ENCODE measurements at places on chromosomes 5 and 9. TPM values are rescaled to one million over a fixed set of nuclear protein-coding genes. Genes with fewer than 3 reads are reported as not detected.

DNA sequence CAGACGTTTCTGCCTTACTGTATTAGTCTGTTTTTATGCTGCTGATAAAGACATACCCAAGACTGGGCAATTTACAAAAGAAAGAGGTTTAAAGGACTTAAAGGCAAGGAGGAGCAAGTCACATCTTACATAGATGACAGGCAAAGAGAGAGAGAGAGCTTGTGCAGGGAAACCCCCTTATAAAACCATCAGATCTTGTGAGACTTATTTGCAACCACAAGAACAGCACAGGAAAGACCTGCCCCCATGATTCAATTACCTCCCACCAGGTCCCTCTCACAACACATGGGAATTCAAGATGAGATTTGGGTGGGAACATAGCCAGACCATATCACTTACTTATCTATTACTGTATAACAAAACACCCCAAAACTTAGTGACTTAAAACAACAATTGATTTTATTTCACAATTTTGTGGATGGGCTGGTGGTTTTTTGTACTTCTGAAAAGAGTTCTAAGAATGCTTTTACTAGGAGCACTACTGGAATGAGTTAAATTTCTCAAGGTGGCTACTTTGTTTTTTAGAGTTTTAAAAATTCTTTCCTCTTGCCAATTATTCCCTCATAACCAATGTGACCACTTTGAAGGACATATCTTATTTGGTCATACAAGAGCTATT, 10.3 kb downstream of the RUSC2 start:
- DNase-seq, result no peak

GRCh38 chr9:123924727-123925126, 5.2 kb downstream of the DENND1A start:
- no peak for DNase-seq

GRCh38 chr5:29702875-29703274, 1490.6 kb upstream of the CDH6 start:
- no peak for DNase-seq

DNA sequence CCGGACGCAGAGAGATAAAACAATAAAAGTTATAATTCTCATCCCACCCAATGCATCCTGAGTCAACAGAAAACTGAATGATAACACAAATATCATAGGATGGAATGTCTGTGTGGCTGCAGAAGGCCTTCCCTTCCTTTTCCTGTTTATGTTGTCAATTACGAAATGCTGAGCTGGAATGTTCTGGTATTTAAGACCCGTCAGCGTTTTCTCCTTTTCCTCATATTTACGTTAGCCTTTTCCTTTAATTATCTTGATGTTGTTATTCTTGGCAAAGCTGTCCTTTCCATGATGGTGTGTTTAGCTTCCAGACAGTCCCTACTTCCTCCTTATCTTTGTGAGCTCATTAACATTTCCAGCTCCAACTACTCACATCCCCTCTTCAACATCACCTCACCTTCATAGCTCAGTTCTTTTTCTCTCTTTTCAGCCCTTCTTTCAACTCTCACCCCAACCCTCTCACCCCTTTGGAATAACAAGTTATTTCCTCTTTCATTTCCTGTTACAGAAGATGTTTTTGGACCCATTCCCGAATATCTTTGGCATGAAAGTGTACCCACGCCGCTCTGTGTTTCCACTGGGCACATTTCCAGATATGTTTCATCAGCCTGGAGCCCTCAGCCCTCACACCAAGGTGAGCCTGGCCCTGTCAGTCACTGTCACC, 221.6 kb downstream of the NR2F1-AS1 start:
- no peak for DNase-seq

GRCh38 chr9:126336736-126337325, 10.2 kb downstream of the MVB12B start:
- no peak for DNase-seq

The LECT2 gene
- total RNA-seq, result not detected

DNA sequence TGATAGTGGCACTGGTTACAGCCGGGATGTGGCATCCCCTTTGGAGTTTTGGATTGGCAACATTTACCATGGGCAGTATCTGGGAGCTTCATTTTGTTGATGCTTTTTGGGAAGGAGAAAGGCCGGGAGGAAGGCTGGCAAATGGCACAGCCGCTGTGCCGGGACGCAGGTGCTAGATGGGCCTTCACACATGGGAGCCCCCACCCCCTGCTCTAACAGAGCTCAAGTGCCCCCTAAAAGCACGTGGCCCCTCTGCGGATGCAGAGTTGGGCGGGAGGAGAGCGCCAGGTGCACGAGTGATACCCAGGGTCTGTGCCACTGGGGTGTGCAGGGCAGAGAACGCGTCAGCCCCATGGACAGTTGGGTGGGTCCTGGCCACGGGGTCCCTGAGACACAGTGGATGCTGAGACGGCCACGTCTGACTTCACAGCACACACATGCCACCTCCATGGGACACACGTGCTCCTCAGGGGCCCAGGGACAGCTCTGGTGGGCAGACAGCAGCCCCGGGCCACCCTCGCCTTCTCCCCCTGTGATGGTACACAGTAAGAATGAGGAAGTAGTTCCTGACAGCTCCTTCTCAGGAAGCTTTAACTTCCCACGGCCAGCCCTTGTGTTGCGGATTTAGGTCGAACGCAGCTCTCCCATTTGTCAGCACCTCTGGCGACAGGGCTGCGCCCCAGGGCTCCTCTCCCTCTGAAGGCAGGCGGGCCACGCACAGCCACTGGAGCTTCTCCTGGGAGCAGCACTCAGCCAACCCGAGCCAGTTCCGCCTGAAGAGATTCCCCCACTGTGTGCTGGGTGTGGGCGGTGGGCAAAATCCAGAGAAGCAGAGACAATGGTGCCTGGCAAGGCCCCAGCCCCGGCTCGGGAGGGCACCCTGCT, 10.8 kb downstream of the SLC9A3 start:
- no peak for DNase-seq

The CLTA gene
- total RNA-seq, result 222 TPM

The CMYA5 gene
- total RNA-seq, result 1.2 TPM

The ECSCR gene
- 51.6 TPM for total RNA-seq

- DNase-seq, result no peak
Measured at GRCh38 chr9:123487944-123488548, 132.0 kb downstream of the CRB2 start.

The DCAF10 gene
- total RNA-seq, result 23.5 TPM

The GRM6 gene
- total RNA-seq, result not detected

GRCh38 chr5:171821286-171821685, 35.7 kb downstream of the SMIM23 start:
- no peak for DNase-seq

The GADD45G gene
- 4.6 TPM for total RNA-seq

- DNase-seq, result no peak
Measured at GRCh38 chr5:149297340-149298025, 25.8 kb downstream of the AFAP1L1 start.

GRCh38 chr9:75378036-75378435, 289.7 kb downstream of the OSTF1 start:
- DNase-seq, result no peak

The FIBCD1 gene
- not detected for total RNA-seq

GRCh38 chr9:112338561-112338960, 5.1 kb upstream of the PTBP3 start:
- no peak for DNase-seq

GRCh38 chr9:93210324-93210973, 26.5 kb downstream of the WNK2 start:
- DNase-seq, result no peak

All from ascending aorta (tissue), 2 donors.